ENCODE measurements at places on chromosomes 6 and 20.

DNA sequence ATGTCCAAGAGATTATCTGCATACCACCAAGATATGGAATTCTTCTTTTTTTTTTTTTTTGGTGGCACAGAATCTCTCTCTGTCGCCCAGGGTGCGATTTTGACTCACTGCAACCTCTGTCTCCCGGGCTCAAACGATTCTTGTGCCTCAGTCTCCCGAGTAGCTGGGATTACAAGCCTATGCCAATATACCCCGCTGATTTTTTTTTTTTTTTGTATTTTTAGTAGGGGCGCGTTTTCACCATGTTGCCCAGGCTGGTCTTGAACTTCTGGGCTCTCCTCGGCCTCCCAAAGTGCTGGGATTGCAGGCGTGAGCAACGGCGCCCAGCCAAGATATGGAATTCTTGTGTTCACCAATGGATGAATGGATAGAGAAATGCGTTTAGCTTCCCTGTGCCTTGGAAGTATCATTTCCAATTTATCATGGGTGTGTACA, 31.0 kb downstream of the POM121L2 start:
- no peak for DNase-seq

GRCh38 chr6:84353459-84354423, 126.3 kb upstream of the CEP162 start:
- DNase-seq = no peak

GRCh38 chr6:24883618-24884017, 52.1 kb downstream of the RIPOR2 start:
- no peak for DNase-seq

GRCh38 chr6:57006101-57006500, 40.4 kb upstream of the KIAA1586 start:
- DNase-seq = no peak

- no peak for DNase-seq
These were observed 3.5 kb downstream of the ZKSCAN8 start for GRCh38 chr6:28145231-28145630.

- no peak for DNase-seq
These were observed 20.3 kb downstream of the HLA-F start for GRCh38 chr6:29743568-29743967.
